ENCODE measurements at places on chromosomes 1 and 21. TPM values are rescaled to one million over a fixed set of nuclear protein-coding genes. Genes with fewer than 3 reads are reported as not detected.

- no peak overlapping the region for H3K4me3 ChIP-seq
- H3K36me3 ChIP-seq: no peaks in the 10 kb centered on the region
- peak; percentile 53 for DNase-seq
- no peak overlapping the region for H3K27ac ChIP-seq
Observed at GRCh38 chr1:22212400-22213233, 69.7 kb upstream of the WNT4 start.

- no peak overlapping the region for H3K4me3 ChIP-seq
- no peak for DNase-seq
- no peak overlapping the region for H3K27ac ChIP-seq
- H3K4me1 ChIP-seq: peaks cover 10% of the 10 kb centered on the region
- H3K27me3 ChIP-seq: no peaks in the 10 kb centered on the region
- no peaks in the 10 kb centered on the region for H3K36me3 ChIP-seq
Observed at GRCh38 chr1:76257823-76258222, 183.3 kb downstream of the ST6GALNAC3 start.

DNA sequence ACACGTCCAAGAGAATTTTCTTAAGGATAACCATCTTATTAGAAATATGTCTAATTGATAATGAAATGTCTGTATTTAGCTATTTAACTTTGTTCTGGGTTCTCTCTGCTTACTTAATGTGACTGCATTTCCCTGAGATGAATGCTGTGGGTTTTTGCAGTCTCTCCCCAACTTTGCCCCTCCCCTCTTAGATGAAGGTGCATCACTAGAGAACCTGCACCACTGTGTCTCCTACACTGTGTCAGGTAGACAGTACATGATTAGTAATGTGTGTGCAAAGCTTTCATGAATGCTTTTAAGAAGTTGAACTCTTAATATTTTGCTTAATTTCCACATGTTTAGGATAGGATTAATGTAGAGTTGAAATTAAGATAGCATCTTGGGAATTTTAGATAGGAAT is 51.7 kb downstream of the LRRC8D start:
- H3K27me3 ChIP-seq: no peaks in the 10 kb centered on the region
- peaks cover 12% of the 10 kb centered on the region for H3K4me1 ChIP-seq
- peaks cover 8% of the 10 kb centered on the region for H3K36me3 ChIP-seq
- no peak for DNase-seq
- H3K27ac ChIP-seq: no peak overlapping the region

GRCh38 chr1:29669912-29670311 is 433.6 kb downstream of the PTPRU start:
- DNase-seq: peak; percentile 42
- no peaks in the 10 kb centered on the region for H3K36me3 ChIP-seq
- no peak overlapping the region for H3K4me3 ChIP-seq
- H3K27ac ChIP-seq: no peak overlapping the region
- peaks cover 15% of the 10 kb centered on the region for H3K27me3 ChIP-seq

DESI2 gene
- 26.9 TPM for total RNA-seq

GRCh38 chr1:198160222-198160621 is 3.4 kb downstream of the NEK7 start:
- no peak for DNase-seq
- peaks cover 65% of the 10 kb centered on the region for H3K4me1 ChIP-seq
- peak overlapping the region; percentile 98 for H3K27ac ChIP-seq
- H3K4me3 ChIP-seq: peak overlapping the region; percentile 99
- H3K36me3 ChIP-seq: peaks cover 5% of the 10 kb centered on the region

GRCh38 chr21:45246386-45247320 is 41.0 kb downstream of the POFUT2 start:
- H3K27me3 ChIP-seq: peaks cover 27% of the 10 kb centered on the region
- H3K4me1 ChIP-seq: no peaks in the 10 kb centered on the region
- peaks cover 18% of the 10 kb centered on the region for H3K36me3 ChIP-seq
- no peak overlapping the region for H3K4me3 ChIP-seq
- no peak overlapping the region for H3K27ac ChIP-seq

DNA sequence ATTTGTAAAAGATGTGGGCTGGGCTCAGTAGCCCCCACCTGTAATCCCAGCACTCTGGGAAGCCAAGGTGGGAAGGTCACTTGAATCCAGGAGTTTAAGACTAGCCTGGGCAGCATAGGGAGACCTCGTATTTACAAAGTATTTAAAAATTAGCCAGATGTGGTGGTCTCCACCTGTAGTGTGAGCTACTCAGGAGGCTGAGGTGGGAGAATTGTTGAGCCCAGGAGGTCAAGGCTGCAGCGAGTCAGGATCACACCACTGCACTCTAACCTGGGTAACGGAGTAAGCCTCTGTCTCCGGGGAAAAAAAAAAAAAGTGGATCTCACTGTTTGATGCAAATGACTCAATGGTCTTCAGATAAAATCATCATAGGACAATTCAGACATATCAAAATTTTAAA is 77.5 kb upstream of the RBM34 start:
- DNase-seq: no peak
- no peak overlapping the region for H3K4me3 ChIP-seq
- H3K4me1 ChIP-seq: peaks cover 15% of the 10 kb centered on the region
- H3K27me3 ChIP-seq: no peaks in the 10 kb centered on the region
- peaks cover 10% of the 10 kb centered on the region for H3K36me3 ChIP-seq
- H3K27ac ChIP-seq: no peak overlapping the region

- H3K4me3 ChIP-seq: no peak overlapping the region
- DNase-seq: no peak
Observed at GRCh38 chr21:24339406-24339805, 1267.9 kb downstream of the MRPL39 start.

DNA sequence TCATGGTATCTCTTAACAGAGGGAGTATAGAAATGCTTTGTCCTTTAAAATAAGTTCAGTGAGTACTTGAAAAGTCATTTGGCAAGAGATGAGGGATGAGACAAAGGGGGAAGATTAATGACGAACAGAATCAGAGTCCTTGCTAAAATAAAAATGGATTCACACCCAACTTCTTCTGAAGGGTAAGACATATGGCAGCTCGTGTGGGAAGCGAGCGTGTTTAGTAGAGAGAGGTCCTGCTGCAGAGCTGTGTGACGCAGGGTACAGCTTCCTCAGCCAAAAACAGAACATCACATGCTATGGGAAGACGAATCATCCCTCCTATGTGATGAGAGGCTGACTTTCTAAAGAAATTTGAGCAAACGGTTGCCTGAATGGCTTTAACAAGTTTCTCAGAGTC is 158.5 kb upstream of the LMO4 start:
- H3K4me1 ChIP-seq: no peaks in the 10 kb centered on the region
- H3K4me3 ChIP-seq: no peak overlapping the region
- no peaks in the 10 kb centered on the region for H3K36me3 ChIP-seq
- H3K27ac ChIP-seq: no peak overlapping the region
- H3K27me3 ChIP-seq: peaks cover 15% of the 10 kb centered on the region

DNA sequence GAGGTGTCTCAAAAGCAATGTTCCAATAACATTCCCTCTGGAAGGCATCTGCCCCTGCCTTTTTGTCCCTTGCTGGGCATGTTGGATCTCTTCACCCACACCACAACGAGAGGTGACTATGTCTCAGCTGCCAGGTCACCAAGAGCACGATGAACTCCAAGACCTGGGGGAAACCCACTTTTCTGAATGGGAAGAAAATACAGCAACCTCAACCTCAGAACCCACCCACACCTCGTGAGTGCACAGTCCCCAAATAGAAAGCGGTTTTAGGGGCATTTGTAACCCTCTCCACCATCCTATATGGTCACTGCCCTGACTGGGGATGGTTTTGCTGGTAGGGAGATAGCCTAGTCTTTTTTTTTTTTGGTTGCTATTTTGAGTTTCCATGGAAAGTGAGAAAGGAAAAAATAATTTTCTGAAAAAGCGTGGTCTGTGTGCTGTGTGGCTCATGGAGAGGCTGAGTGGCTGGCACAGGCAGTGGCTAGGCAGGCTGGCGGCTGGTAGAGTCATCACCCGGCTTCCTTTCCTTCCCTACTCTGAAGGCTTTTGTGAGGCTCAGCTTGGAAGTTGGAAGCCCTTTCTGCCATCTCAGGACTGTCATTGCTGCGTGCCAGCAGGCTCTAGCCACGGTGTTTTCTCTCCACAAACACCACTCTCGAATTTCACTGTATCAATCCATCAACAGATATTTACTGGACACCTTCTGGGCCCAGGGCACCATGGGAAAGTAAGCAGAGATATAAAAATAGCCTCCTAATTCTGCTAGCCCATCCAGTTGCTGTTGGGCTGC is 15.8 kb downstream of the TSPAN2 start:
- H3K36me3 ChIP-seq: no peaks in the 10 kb centered on the region
- no peak for DNase-seq
- no peaks in the 10 kb centered on the region for H3K27me3 ChIP-seq

- peak overlapping the region; percentile 46 for H3K4me3 ChIP-seq
- H3K27ac ChIP-seq: peak overlapping the region; percentile 77
- H3K36me3 ChIP-seq: peaks cover 11% of the 10 kb centered on the region
- H3K27me3 ChIP-seq: no peaks in the 10 kb centered on the region
Observed at GRCh38 chr1:7915826-7916500, 24.7 kb downstream of the TNFRSF9 start.

FCRL4 gene
- total RNA-seq: not detected

- DNase-seq: no peak
- no peak overlapping the region for H3K27ac ChIP-seq
- no peak overlapping the region for H3K4me3 ChIP-seq
- H3K4me1 ChIP-seq: peaks cover 20% of the 10 kb centered on the region
- peaks cover 17% of the 10 kb centered on the region for H3K36me3 ChIP-seq
- no peaks in the 10 kb centered on the region for H3K27me3 ChIP-seq
Observed at GRCh38 chr21:36945496-36946138, 20.9 kb downstream of the HLCS start.

CEP104 gene
- 59.4 TPM for total RNA-seq

GRCh38 chr1:232377494-232377770 is 252.5 kb downstream of the SIPA1L2 start:
- H3K4me3 ChIP-seq: no peak overlapping the region
- H3K27ac ChIP-seq: no peak overlapping the region
- H3K4me1 ChIP-seq: no peaks in the 10 kb centered on the region
- DNase-seq: no peak
- H3K27me3 ChIP-seq: peaks cover 7% of the 10 kb centered on the region

DNA sequence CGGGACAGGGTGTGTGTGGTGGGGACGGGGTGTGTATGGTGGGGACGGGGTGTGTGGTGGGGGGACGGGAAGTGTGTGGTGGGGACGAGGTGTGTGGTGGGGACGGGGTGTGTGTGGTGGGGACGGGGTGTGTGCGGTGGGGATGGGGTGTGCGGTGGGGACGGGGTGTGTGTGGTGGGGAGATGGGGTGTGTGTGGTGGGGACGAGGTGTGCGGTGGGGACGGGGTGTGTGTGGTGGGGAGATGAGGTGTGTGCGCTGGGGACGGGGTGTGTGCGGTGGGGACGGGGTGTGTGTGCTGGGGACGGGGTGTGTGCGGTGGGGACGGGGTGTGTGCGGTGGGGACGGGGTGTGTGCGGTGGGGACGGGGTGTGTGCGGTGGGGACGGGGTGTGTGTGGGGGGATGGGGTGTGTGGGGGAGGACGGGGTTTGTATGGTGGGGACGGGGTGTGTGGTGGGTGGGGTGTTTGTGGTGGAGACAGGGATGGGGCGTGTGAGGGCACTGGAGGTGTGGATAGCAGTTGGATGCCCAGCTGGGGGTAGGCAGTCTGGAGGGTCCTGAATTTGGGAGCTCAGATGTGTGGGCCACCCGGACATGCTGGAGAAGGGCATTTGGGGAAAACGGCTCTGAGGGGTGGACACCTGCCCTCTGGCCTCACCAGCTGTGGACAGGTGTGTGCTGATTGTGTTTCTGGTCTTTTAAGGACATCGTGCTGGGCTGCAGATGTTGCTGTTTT is 16.9 kb downstream of the IBA57 start:
- H3K4me1 ChIP-seq: peaks cover 18% of the 10 kb centered on the region
- no peak overlapping the region for H3K27ac ChIP-seq
- H3K36me3 ChIP-seq: no peaks in the 10 kb centered on the region
- no peak for DNase-seq
- H3K4me3 ChIP-seq: no peak overlapping the region
- no peaks in the 10 kb centered on the region for H3K27me3 ChIP-seq

FAM229A gene
- total RNA-seq: 13.4 TPM

DNA sequence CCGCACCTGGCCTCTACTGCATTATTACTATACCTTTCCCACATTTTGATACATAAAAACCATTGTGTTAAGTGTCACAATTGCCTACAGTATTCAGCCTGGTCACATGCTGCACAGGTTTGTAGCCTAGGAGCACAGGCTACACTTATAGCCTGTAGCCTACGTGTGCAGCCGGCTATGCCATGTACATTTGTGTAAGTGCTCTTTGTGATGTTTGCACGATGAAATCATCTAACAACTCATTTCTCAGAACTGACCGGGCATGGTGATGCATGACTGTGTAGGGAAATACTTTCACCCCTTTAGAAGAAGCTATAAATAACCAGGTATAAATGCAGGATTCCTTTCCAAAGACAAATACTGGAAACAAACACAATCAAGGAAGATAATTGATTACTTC is 12.1 kb downstream of the ERG start:
- peaks cover 40% of the 10 kb centered on the region for H3K27me3 ChIP-seq
- H3K27ac ChIP-seq: no peak overlapping the region
- H3K36me3 ChIP-seq: no peaks in the 10 kb centered on the region
- DNase-seq: no peak

KRTAP11-1 gene
- not detected for total RNA-seq

DNA sequence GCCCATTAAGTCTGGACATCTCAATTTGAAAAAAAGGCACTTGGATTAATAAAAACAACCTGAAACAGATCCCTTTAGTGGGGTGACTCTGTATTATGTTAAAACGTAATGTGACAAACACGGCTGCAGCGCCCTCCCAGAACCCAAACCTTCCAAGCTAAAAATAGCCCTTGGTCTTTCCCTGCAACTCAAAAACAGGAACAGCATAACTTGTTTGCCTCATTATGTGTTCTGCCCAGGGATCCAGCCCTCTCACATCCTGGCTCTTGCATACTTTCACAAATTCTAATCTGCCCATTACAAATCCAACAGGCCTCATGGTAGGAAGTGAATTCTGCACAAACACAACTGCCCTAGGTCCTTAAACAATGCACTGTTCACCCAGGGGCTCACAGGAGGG is 94.7 kb upstream of the GADD45A start:
- no peak overlapping the region for H3K4me3 ChIP-seq
- DNase-seq: no peak
- peaks cover 14% of the 10 kb centered on the region for H3K27me3 ChIP-seq
- peaks cover 3% of the 10 kb centered on the region for H3K4me1 ChIP-seq
- no peaks in the 10 kb centered on the region for H3K36me3 ChIP-seq

- H3K27me3 ChIP-seq: no peaks in the 10 kb centered on the region
- H3K4me3 ChIP-seq: no peak overlapping the region
- H3K36me3 ChIP-seq: no peaks in the 10 kb centered on the region
Observed at GRCh38 chr1:109433322-109433721, 7.1 kb upstream of the PSMA5 start.

DNA sequence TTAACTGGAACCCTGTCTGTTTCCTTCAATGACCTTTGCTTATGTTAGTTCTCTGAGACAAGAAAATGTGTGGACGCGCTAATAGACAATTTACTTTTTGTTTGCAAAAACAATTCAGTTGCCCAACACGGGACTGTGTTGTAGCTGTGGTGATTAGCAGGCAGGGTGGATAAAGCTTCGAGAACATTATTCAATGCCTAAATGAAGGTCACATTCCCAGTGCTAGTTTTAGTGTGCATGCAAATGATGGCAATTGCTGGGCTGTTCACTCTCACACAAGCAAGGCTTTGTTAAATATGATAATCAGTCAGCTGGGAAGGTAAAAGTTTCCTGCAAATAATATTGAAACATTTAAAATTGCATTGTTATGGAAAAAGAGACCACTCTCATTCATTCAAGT is 188.4 kb downstream of the BACH1 start:
- H3K27me3 ChIP-seq: no peaks in the 10 kb centered on the region
- H3K4me3 ChIP-seq: no peak overlapping the region
- H3K4me1 ChIP-seq: no peaks in the 10 kb centered on the region
- H3K36me3 ChIP-seq: no peaks in the 10 kb centered on the region

GRCh38 chr1:54091666-54092065 is 38.3 kb downstream of the TCEANC2 start:
- no peak overlapping the region for H3K27ac ChIP-seq
- no peak overlapping the region for H3K4me3 ChIP-seq
- peaks cover 16% of the 10 kb centered on the region for H3K4me1 ChIP-seq
- H3K27me3 ChIP-seq: no peaks in the 10 kb centered on the region
- H3K36me3 ChIP-seq: peaks cover 6% of the 10 kb centered on the region
